ENCODE measurements at places on chromosomes 13 and 19. TPM values are rescaled to one million over a fixed set of nuclear protein-coding genes. Genes with fewer than 3 reads are reported as not detected.

TMEM190 gene
- total RNA-seq: not detected

GDF15 gene
- total RNA-seq: 3.9 TPM

LRRC63 gene
- total RNA-seq: not detected

CRTC1 gene
- 4.0 TPM for total RNA-seq

CYP4F22 gene
- total RNA-seq: 10.2 TPM

ICAM3 gene
- total RNA-seq: 7.6 TPM

ELANE gene
- total RNA-seq: not detected

PRR20D gene
- total RNA-seq: not detected

PRR20E gene
- not detected for total RNA-seq

MBD3L3 gene
- not detected for total RNA-seq

BCAM gene
- total RNA-seq: 13.3 TPM

C1QTNF9 gene
- total RNA-seq: not detected

SULT2A1 gene
- not detected for total RNA-seq

NKPD1 gene
- total RNA-seq: 1.00 TPM

ZNF610 gene
- 0.24 TPM for total RNA-seq

PABPC3 gene
- 0.12 TPM for total RNA-seq

ZNF283 gene
- total RNA-seq: 5.3 TPM

PALM3 gene
- 0.08 TPM for total RNA-seq

CEACAM4 gene
- 0.24 TPM for total RNA-seq

FFAR2 gene
- 1.8 TPM for total RNA-seq

CALR gene
- 586 TPM for total RNA-seq
